Skeletal muscle cell (primary cell): ENCODE measurements at places on chromosomes 11 and 22.

- no peak for DNase-seq
These were observed 16.8 kb downstream of the PANX1 start for GRCh38 chr11:94145431-94145830.

- DNase-seq: peak; percentile 49
These were observed 4.7 kb downstream of the FEN1 start for GRCh38 chr11:61797263-61797944.

- peak; percentile 12 for DNase-seq
These were observed 81.6 kb upstream of the SORL1-AS1 start for GRCh38 chr11:121534131-121535093.

- no peak for DNase-seq
These were observed 14.3 kb downstream of the OR52H1 start for GRCh38 chr11:5534046-5534445.

GRCh38 chr22:19622061-19622441 is 92.3 kb upstream of the SEPTIN5 start:
- no peak for DNase-seq

GRCh38 chr11:130964058-130964792 is 47.9 kb upstream of the SNX19 start:
- no peak for DNase-seq

DNA sequence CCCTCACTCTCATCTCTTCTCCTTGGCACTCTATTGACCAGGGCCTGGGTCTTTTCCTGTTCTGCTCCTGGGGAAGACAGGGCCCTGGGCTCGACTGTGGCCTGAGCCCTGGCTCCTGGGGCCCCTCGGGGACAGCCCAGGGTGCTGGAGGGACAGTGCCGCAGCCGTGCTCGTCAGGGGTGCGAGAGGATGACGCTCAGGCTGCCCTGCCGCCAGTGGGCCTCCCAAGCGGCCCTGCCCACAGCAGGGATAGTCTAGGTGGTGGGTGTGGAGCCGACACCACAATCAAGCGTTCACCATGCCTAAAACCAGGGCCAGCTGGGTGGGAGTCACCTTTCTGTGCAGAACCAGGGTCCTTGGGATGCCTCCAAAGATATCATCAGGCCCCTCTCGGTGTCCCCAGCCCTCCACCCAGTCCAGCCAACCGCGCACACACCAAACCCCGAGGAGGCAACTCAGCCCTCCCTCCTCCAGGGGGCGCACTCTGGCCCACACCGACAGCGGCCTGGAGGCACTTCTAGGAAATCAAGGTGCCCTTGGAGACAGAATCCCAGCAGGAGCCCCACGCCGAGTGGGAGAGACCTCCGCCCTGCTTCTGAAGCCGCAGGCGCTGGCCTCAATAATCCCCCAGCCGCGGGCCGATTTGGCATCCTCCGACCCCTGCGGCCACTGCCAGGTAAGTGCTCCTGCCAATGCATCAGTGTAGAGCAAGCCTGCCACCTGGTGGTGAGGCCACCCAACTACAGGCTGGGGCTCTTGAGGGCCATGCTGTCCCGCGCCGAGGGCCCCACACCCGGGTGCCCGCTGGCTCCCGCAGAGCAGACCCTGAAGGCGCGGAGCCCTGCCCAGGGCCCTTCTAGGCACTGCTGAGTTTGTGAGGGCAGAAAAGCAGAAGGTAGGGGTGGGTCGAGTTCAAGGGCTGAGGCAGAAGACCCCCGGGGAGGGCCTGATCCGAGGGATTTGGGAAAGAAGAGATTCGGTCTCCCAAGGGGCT is 496.4 kb downstream of the BUD13 start:
- DNase-seq: no peak

DNA sequence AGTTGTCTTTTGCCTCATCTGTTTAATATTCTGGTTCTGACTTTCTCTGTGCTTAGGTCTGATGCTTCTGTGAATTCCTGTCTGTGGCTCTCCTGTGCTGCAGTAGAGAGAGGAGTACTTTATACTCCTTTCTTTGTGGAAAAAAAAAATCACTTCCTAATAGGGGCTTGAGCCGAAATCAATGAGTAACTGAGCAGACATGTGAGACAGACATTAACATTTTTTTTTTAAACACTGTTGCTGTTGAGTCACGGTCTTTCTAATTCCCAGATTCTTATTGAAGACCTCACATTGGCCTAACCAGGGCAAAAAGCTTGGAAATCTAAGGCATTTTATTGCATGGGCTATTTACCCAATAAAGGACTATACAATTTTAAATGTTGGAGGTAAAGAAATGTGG is 86.1 kb downstream of the GRM5 start:
- DNase-seq: peak; percentile 24

DNA sequence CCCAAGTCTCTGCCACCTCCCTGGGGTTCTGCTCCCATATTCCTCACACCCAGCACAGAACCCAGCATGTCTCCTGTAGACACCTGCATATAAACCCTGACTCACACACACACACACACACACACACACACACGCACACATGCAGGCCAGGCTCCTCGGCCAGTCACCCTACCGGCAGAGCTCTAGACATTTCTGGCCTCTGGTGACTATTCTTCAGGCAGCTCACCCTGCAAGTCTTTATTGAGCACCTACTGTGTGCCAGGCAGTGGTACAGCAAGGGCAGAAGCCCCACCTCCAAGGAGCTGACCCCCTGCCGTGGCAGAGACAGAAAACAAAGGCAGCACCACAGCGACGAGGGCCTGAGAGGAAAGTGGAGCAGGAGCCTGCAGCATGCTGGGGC is 50.3 kb downstream of the CDKN1C start:
- DNase-seq: no peak

GRCh38 chr11:111938687-111939160 is 1.6 kb downstream of the DIXDC1 start:
- peak; percentile 29 for DNase-seq

DNA sequence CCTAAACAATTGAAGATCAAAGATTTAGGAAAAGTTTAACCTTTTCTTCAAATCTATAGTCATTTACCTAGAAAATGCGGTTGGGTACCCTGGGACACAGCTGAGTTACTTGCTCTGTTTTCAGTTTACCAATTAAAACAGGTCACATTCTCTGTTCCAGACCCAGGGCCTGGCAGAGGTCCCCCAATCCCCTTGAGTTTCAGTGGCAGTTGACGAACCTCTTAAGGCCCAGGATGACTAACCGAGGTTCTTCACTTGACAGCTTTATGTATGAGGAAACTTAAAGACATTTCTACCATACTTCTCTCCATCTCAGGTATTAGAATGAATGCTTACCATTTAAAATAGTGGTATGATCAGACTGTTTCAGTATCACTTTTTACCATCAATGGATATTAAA is 16.3 kb downstream of the LDHAL6A start:
- DNase-seq: no peak

DNA sequence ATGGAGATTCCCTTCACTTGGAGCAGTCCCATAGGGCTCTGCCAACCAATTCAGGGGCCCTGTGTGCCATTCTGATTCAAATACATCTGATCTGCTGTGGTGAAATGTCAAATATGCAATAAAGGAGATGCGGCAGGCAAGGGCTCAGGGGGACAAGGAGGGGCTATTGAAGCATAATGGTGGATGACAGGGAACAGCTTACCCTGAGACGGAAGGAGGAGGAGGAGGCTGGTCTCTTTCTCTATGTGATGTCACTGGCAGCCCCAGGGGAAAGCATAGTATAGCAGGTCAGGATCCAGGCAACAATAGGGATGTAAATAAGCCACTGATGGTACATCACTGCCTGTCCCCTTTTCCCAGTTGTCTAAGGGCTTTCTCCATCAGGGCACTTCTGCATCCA is 350.9 kb upstream of the SYN3 start:
- no peak for DNase-seq

DNA sequence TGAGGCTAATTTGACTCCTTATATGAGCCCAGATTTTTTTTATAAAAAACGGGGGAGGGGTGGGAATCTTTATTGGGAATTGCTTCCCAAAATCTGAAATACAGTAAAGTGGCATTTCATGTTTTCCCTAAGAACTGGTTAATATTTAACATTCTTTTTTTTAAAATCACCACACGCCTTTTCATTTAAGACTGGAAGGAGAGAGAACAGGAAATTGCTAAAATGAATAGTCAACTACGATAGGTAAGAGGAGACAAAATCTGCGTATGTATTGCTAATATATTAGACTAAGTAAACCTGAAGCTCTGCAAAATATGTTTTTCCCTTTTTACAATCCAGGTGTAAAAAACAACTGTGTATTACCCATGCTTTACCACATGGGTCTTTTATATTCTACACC is 57.0 kb downstream of the SOX6 start:
- DNase-seq: no peak

DNA sequence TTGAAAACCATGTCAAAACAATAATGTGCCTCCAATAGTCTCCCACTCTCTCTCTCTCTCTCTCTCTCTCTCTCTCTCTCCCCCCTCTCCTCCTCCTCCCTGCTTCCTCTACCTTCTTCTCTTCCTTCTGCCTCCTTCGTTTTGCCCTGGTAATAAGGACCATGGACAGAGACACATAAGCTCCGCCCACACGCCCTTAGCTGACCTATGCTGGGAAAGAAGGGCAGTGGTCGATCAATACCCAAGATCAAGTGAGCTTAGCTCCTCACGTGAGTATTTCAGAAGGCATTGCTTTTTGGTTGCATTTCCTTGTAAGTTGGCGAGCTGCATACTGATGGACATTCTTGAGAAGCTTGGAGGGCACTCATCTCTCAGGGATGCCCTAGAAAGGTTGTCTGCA is 194.8 kb downstream of the MIAT start:
- no peak for DNase-seq

GRCh38 chr11:47786373-47786772 is 19.2 kb upstream of the FNBP4 start:
- peak; percentile 14 for DNase-seq

GRCh38 chr11:80440835-80441234 is 1000.0 kb upstream of the TENM4 start:
- no peak for DNase-seq

GRCh38 chr11:63666874-63667273 is 4.3 kb downstream of the ATL3 start:
- no peak for DNase-seq

GRCh38 chr11:96101146-96101545 is 177.2 kb upstream of the MTMR2 start:
- no peak for DNase-seq

GRCh38 chr11:19628018-19628417 is 84.6 kb upstream of the NAV2 start:
- peak; percentile 88 for DNase-seq

GRCh38 chr22:36253523-36254490 is 874 bp downstream of the APOL1 start:
- no peak for DNase-seq

DNA sequence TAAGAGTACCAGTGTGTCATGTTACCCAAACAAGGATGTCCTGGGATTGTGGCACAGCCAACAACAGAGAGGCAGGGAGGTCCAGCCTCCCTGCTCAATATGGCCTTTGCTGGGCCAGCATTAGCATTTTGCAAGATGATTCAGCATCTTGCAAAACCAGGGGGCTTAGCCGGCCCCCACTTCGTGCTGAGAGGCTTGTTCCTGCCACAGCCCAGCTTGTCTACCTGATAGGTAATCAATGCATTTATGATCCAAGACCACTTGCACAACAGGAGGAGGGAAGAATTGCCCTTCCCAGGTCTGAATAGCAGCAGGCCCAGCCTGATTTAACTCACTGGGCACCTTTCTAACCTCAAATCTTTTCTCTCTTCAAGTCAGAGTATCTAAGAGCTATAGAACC is 189.0 kb upstream of the SYT13 start:
- no peak for DNase-seq

- no peak for DNase-seq
These were observed 5.4 kb downstream of the FUT4 start for GRCh38 chr11:94549146-94549545.

DNA sequence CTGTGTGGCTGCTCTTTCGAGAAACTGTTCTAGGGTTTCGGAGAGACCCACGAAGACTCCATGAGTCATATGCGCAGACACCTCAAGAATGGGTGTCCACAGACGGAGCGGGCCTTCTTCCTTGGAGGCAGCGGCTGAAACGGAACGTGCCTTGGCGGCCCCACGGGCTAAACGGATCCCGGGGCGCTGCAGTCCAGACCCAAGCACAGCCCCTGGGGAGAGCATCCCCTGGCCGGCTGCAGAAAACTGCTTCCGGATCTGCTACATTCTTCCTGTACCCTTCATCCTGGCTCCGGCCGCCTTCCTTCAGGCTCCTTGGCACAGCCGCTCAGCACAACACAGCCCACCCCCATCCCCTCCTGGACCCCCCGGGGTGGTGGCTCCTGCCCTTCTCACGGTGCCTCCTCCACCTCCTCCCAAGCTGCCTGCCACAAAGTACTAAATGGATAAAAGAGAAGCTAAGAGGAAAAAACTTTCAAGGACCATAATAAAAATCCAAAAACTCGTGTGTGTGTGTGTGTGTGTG is 25.4 kb downstream of the CPT1A start:
- DNase-seq: no peak

GRCh38 chr11:64109332-64109731 is 56.6 kb downstream of the MACROD1 start:
- no peak for DNase-seq

DNA sequence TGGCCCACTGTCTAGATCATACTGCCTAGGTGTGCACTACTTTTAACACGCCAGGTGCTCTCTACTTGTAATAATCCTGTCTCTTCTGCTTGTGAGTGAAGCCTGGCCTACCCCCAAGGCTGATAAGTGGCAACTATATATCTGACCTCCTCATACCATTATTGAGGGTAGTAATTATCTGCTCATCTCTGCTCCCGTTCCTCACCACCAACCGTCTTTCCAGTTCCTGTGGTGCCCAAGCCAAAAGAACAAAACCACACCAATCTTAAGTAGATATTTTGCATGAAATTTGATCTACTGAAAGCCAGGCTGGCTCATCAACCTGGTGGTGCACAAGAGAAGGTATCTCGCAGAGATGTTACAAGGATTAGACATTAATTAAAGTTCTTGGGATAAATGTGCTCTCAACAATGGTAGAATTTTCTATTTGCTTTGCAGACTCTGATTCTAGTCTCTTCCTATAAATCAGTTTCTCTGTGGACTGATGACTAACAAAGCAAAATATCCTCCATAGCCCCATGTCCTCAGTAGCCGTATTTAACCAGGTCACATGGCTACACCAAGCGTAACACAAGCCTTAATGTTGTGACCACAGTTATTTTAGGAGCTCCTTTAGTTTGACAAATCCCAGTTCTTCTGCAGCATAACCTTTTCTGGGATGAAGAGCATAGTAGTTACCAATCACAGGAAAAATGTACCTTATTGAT is 267.2 kb downstream of the NTM start:
- no peak for DNase-seq

- no peak for DNase-seq
These were observed 7.6 kb upstream of the FTH1 start for GRCh38 chr11:61974766-61975631.

GRCh38 chr11:19027829-19028595 is 32.5 kb downstream of the MRGPRX2 start:
- peak; percentile 27 for DNase-seq
